NCI-H2107 (cell line): ENCODE measurements at places on chromosomes 7 and 10.

GRCh38 chr10:60821656-60822055 lies 43.4 kb downstream of the CDK1 start:
- no peak for DNase-seq

DNA sequence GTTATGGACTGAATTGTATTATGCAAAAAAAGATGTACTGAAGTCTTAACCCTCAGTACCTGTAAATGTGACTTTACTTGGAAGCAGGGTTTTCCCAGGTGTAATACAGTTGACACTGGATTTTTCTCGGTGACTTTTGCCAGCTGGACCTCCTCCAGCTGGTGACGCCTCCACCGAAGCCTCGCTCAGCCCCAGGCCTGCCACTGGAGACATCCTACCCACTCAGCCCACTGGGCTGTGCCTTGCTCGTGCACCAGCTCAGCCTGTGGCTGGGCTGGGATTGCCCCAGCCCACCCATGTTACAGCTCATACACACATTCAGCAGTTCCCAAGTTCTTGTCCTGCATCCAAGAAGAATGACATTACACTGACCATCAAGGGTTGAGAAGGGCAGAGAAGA lies 42.4 kb upstream of the GPR22 start:
- DNase-seq: no peak

DNA sequence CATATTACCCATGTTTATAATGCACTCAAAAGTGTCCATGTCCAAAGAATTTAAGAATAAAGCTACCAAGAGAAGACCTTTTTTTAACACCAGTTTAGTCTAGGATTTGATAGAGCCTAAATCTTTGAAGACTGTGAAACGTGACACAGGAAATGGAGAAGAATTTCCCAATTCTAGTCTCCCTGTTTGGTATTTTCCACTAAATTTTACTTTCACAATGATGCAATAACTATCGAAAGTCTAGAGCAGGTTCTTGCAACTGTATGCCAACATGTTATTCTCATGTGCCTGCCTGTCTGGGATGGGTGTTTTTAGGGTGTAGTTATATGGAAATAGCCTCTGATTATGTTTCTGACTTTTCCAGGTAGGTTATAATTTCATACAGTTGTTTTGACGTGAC lies 6.9 kb upstream of the MXI1 start:
- no peak for DNase-seq

- DNase-seq: no peak
These were observed 12.4 kb downstream of the POLL start for GRCh38 chr10:101575580-101576210.

GRCh38 chr10:17206210-17206709 lies 4.8 kb upstream of the TRDMT1 start:
- no peak for DNase-seq

DNA sequence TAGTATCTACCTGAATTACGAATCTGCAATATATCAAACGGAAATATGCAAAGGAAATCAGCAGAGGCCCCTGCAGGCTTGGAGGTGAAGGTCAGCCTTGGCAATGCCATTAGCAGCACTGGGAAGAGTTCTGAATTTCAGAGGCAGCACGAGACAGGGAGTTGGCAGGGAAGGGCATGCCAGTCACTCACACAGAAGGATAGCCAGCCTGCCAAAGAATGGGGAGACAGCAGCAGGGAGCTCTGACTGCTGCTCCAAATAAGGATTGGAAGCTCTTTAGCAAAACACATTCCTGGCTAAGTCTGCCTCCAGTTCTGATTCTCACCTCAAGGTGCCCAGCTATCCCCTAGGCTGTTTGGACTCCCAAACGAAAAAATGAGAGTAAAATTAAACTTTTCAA lies 188.0 kb downstream of the PDE1C start:
- DNase-seq: no peak

DNA sequence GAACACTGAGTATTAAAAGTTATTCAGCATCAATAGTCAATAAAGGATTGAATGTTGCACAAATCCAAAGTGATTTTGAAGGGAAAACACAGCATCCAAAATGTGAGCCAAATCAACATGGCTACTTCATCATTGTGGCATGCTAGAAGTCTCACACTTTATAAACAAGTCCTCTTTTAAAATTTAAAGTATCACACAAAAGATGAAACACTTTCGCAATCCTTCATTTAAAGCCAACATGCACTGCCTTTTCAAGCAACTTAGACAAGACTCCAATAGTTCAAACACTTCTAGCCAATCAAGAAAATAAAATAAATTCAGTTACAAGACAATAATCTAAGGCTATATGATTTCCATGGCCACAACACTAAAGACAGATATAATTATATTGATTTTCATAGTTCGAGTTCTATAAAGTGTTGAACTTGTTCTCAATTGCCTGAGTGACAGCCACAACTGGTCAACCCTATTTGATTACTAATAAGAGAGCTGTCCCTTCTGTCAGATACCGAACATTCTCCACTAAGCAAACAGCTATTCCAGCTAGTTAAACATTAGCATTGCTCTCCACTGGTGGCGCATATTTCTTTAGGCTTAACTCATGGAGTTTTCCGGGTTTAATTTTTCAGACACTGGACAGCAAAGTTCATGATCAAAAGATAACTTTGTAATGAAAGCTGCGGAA lies 8.3 kb downstream of the EBF3 start:
- no peak for DNase-seq

DNA sequence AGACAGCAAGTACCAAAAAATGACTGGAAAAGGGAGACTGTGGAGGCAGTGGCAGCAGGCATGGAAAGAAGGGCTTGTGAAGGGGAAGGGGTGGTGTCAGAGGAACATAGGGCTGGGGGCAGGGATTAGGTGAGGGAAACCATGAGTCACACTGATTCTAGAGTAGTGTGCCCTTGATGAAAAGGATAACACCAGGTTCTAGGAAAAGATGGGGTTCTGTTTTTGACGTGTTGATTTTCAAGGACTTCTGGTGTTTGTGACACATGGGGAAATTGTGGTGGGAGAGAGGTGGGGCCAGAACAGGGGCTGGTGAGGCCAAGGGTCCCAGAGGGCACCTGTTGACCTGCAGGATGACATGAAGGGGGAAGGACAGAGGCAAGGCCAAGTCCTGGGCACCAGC lies 57.1 kb downstream of the FIGNL1 start:
- DNase-seq: no peak

GRCh38 chr7:158387546-158387891 lies 200.1 kb downstream of the PTPRN2 start:
- no peak for DNase-seq

- no peak for DNase-seq
These were observed 122.2 kb upstream of the AMPH start for GRCh38 chr7:38753347-38753746.

DNA sequence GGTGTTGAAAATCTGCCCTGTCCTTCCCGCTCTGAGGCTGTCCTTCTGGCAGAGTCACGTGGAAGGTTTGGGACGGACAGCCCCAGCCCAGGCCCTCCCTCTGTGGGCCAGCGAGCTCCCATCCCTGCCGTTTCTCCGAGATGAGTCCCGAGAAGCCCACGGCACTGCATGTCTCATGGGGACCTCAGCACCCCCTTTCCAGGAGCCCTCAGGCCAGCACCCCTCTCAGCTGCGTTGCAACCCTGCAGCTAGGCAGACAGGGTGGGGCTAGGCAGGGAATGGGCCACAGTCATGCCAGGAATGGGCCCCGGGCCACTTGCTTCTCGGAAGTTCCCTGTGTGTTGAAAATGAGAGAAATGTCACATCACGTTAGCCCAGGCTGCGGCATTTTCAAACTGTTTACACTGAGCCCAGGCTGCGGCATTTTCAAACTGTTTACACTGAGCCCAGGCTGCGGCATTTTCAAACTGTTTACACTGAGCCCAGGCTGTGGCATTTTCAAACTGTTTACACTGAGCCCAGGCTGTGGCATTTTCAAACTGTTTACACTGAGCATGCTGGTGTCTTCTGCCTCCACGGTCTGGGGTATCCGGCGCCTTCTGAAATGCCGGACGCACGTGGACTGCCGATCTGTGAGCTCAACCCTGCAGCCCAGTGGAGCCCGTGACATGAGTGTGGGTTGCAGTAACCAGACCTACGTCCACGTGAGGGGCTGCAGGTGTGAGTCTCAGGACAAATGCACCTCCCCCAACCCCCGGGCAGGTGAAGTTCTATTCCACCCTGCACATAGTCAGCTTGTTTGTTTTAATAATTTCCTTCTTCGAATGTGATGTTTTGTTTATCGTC lies 42.6 kb downstream of the FAM20C start:
- no peak for DNase-seq

GRCh38 chr10:50613726-50614443 lies 9.9 kb downstream of the SGMS1 start:
- DNase-seq: no peak

GRCh38 chr10:5860066-5860465 lies 29.6 kb downstream of the ANKRD16 start:
- DNase-seq: no peak

- DNase-seq: no peak
These were observed 135.1 kb downstream of the CHRM2 start for GRCh38 chr7:137003566-137003965.

DNA sequence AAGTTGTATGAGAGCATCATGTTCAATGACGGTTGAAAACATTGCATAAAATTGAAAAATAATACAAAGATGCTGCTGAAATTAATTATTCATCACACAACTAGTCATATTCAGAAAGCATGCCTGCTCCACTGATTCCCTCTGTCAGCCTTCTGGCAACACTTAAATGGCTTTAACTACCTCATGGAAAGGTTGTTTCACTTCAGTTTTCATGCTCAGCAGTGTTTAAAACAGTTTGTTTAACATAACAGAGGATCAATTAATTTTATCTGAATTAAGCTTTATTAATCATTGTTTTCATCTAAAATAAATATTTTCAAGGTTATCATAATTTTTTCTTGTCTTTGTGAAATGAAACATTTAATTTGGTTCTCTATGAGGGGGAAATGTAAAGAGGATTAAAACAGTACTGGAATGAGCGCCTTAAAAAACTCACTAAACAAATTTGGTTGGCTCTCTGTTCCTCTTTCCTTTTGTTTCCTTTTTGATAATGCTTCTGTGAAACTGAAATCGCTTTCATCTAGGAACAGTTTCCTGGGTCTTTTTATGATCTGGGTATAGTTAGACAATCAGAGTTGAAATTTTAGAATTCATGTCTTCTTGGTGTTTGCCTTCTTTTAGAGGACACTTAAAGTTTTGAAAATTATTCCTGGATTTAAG lies 427.4 kb downstream of the SH2D4B start:
- DNase-seq: no peak

DNA sequence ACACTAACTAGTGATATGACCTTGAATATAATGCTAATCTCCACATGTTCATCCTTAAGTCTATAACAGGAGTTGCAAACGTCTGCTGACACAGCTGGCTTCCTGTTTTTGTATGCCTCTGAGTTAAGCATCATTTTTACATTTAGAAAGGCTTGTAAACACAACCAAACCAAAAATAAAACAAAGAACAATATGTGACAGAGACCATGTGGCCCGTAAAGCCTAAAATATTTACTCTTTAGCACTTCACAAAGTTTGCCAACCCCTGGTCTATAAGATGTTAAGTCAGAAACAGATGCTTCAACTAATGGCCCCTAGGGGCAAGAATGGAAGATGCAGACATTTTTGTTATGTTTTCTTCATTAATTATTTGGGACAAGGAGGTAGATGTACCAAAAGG lies 109.3 kb downstream of the CPEB3 start:
- no peak for DNase-seq

- no peak for DNase-seq
These were observed 188.5 kb upstream of the BMPER start for GRCh38 chr7:33716581-33717477.

DNA sequence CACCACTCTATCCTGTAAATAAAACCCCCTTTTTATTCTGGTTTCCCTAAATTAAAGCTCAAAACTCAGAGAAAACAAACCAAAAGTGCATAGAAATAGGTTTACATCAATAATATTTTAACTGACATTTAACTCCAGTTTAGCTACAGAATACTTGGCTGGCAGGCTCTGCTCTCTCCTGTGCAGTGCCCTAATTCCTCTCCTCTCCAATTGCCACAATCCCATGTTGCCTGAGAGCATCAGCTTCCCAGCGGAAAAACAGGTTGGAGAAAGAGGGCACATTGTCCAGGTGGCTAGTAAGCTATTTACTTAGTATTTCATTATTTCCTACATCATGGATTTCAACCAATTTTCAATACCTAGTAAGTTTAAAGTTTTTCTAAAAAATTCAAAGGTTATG lies 8.7 kb downstream of the SEMA3E start:
- DNase-seq: no peak

GRCh38 chr10:71349406-71349805 lies 30.3 kb downstream of the SLC29A3 start:
- no peak for DNase-seq

- no peak for DNase-seq
These were observed 104.7 kb upstream of the PCGF5 start for GRCh38 chr10:91115618-91116390.

DNA sequence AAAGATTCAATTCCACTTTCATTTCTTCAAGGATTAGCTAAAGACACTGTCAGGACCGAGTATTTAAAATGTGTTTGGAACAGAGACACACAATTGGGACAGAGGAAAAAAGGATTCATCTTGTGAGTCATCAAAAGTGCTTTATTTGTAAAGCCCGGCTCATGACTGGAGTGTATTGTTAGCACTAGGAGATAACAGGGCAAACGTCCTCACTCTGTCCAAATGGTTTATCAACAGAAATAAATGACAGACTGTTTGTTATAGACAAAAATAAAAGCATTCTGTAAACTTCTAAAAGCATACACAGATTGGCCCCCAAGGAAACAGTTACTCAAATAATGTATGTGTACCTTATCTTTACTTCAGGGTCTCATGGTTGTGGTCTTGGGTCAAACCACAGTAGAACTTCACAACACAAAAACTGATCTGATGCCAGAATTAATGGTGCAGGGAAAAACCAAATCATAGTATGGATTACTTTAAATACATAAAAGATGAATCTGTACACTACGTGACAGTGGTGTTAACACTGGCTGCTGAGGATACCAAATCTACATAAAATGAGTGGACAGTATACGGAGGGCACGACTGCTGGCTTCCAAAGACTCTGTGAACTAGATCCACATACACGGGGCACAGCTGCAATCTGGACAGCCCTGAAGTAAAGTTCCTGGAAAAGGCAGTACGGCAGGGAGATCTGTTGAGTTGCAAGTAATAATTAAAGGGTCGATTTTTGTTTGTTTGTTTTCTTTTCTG lies 179.4 kb downstream of the PIP4K2A start:
- DNase-seq: no peak

GRCh38 chr10:80281784-80282765 lies 7.4 kb downstream of the MAT1A start:
- no peak for DNase-seq

DNA sequence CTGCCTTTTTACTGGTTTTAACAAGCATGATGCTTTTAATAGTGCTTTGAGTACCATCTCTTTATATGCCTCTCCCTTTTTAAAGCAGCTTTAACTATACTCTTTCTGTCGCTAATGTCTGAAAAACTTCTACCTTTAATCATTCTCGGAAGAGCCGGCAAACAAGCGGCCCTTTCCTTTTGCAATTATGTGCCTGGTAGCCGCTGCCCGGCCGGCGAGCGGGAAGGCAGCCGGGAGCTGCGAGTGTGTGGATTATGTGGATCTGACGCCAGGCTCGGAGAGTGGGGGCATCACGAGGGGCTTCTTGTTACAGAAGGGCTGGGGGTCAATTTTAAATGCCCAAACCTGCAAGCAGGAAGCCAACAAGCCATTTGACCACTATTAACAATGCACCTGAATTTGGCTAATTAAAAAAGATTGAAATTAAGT lies 120.9 kb downstream of the BUB3 start:
- no peak for DNase-seq
